ENCODE measurements at places on chromosomes 2 and 18.

DNA sequence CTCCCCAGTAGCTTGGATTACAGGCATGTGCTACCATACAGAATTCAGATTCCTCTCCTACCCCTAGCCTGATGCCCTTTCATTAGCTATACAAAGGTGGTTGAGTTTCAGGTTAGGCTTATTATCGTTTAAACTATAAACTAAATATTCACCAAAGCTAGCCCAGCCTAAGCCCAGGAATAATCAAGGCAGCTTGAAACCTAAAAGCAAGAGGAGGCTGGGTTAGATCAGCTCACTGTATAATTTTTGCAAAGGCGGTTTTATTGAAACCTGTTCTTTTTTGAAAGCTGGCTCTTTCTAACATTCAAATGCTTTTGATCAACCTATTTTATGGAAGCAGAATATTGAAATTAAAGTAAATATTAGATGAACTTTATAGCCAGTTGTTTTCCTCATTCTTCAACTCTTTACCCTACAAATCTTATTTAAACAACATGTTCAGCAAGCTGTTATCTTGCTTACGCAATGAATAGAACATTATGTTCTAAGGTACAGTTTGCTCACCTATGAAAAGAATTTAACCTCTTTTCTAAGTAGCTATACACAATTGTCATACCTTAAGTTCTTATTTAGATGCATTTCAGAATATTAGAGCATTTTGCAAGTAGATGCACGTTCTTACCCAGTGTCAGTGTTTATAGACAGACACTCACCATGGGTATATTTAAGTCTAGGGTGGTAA lies 241.6 kb downstream of the NEDD4L start:
- no peak for DNase-seq

DNA sequence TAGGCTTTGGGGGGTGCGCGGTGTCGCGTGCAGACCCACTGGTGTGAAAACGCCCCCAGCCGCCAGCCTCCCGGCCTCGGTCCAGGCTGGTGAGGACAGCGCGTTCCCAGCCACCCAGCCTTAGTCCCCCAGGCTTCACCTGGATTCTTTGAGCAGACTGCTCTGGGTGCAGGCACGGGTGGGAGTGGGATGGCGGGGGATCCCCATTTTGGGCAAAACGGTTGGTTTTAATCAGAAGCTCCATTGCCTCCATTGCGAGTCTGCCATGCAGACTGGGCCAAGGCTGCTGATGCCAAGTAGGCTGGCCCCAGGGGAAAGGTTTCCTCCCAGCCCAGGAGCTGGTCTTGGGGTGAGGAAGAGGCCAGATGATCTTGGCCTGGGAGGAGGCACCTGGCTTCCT lies 445 bp downstream of the MLPH start:
- no peak for DNase-seq

DNA sequence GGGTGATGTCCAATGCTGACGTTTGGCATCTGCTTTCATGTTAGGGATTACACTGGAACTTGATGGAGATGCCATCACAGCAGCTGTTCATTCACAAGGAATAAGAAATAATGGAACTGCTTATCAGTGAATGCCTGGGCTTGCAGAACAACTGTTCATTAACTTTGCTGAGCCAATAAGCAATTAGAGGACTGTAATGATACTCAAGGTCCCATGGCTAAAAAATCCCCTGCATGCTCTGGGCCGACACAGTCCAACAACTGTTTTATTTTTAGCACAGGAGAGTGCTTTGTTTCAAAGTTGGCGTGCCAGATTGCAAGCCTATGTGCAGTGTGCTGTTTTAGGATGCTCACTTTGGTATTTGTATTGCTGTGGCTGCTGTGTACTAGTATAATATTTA lies 408.0 kb upstream of the RGPD4 start:
- DNase-seq, result no peak

- DNase-seq, result no peak
Observed at GRCh38 chr2:226325526-226325925, 474.1 kb downstream of the IRS1 start.

DNA sequence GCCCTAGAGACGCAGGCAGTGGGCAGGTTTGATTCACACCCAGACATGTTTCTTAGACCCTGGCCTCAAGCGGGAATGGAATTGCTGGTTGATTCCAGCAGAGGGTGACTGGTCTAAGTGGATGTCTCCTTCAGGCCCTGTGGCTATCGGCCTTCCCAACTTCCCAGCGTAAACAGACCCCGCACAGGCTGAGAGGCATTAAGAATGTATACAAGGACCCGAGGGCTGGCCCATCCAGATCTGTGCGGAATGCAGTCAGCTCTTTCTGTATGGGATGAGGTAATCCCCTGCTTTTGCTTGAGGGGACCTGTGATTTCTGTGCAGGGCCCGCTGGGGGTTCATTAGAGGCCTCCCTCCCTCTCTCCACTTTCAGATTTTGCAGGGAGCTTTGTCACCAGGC lies 6.5 kb downstream of the ACKR3 start:
- DNase-seq, result no peak

Measured in iPS DF 6.9 (cell line).